Ascending aorta (tissue), 2 donors: ENCODE measurements at places on chromosomes 5 and 9.

DNA sequence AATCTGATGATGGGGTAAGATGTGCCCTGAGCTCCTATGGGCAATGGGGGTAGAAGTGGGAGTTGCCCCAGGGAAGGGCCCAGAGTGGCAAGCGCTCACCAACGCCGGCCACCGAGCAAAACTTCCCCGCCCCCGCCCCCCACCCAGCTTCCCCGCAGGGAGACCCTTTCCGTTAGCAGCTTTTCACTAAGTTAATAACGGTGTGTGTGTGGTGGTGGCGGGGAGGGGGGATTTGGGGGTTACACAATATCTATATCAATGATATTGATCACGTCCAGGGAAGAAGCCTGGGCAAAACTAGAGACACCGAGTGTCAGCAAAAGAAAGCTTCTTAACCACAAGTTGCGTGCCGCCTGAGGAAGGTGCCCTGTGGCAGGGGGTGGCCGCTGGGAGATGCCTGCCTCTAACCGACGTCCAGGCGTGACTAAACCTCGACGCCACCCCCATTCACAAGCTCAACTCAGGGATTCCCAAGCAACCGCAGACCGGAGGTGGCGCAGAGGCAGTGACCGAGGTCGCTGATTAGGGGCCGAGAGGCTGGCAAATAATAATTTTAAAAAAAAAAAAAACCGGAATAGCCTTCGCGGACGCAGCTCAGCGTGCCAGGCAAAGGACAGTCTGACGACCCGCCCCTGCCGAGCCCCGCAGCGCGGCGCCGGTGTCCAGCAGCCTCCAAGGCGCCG lies 222.6 kb downstream of the MEF2C start:
- DNase-seq, result no peak

DNA sequence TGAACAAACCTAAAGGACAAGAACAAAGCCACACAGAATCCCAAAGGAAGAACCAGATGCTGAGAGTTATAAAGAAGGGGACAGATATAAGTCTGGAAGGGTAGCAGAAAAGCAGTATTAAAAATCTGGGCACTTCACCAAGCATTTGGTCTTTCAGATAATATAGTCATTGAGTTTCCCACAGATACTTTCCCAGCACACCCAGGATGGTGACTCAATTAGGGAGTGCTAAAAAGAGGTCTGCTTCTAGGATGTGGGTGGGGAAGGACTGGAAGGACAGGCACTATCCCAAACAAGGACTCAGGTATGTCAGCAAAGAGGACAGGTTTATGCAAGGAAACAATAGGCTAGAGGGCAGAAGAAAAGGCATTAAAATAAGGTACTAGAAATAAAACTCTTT lies 59.3 kb downstream of the DIAPH1 start:
- no peak for DNase-seq

- DNase-seq, result no peak
These were observed 33.8 kb upstream of the LECT2 start for GRCh38 chr5:135988546-135988945.

- DNase-seq, result no peak
These were observed 7.7 kb downstream of the CXCL14 start for GRCh38 chr5:135571066-135571609.
